ENCODE measurements at places on chromosomes 16 and 17.

DNA sequence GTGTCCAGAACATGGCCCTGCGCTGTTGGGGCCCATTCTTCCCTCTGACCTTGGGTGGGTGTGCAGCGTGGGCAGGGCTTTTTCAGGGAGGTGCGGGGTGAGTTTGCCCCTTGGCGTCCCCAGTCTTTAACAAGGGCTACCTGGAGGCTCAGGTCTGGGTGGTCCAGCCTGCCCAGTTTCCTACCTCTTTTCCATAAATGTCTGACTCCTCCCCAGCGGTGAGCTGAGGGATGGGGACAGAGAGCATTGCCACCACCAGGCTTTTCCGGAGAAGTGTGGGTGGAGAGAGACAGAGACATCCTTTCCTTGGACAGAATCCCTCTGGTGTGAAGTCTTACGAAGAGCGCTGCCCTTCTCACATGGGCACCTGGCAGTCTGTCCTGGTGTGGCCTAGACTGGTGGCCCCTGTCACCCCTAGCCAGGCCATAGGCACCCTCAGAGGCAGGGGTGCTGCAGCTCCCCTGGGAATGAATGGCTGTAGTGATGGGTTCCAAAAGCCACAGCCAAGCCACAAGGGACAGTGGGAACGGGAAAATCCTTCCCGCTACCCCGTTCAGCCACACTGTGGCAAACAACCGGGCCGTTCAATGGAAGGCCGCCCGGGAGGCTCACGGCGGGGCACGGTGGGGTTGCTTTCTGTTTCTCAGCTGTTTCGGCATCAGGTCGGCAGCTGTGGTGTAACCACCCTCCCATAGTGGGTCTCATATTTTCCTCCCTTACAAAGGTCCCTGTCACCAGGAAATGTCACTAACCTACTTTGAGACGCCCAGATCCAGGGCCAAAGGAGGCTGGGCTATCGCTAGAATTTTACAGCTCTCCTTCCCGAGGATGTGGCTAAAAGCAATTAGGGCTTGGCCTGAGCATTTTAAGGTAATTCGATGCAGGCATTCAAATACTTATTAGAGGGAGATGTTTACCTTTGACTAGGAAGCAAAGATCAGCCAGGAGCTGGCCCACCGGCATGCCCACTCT lies 61.9 kb upstream of the GSE1 start:
- no peak for DNase-seq

DNA sequence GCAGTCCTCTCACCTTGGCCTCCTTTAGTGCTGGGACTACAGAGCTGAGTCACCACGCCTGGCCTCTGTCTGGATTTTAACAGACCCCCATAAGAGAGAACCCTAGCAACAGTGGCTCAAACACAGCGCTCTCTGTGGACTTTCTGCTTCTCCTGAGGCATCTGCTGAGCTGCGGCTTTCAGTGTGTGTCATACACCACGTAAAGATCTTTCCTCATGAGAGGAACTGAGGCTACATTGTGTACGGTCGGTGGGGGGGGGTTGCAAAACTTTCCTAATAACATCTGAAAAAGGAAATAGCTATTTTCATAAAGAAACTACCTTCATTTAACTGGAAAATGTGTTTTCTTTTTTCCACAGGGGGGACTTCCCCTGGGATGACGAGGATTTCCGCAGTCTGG lies 32.9 kb downstream of the DEF8 start:
- DNase-seq = no peak

DNA sequence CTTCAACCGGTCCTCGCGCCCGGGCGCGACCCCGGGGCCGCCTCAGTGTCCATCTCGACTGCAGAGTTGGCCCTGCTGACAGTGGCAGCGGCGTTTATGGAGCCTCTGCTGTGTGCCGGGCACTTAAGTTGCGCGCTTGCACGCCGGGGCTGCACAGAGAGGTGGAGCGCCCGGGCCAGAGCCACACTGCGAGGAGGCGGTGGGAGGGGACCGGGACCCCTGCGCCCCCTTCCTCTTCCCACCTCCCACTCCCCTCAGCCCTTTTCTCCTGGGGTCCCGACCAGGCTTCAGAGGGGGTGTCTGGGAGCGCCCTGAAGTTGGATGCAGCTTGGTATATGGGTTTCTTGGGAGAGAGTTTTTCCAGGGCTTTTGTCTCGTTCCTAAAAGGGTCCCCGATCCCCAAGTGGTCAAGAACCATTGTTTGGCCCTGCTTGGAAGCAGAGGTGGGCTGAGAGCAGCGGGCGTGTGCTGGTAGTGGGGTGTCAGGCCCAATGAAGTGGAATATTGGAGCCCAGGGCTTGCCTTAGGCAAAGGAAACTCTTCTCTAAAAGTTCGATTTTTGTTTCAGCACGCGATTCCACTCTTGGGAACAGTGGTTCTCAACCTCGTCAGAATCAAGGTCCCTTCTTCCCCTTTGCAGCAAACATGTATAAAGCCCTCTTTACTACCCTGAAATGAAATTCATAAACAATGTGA lies 605 bp downstream of the MRTFB start:
- no peak for DNase-seq

DNA sequence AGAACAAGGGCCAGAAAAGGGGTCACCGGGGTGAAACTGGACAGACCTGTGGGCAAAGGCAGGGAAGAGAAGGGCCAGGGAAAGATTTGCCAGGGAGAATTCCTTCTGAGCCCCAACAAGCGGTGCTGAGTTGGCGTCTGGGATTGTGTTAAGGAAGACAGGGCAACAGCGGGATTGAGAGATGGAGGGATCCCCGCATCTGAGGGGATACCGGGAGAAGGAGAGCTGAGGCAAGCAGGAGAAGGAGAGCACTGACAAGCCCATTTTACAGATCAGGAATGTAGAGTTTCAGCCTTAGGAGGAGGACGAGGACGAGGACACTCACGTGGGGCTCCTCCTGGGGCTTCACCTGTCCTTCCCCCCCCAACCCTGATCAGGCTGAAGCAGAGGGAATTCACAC lies 998 bp upstream of the ABCC3 start:
- no peak for DNase-seq

DNA sequence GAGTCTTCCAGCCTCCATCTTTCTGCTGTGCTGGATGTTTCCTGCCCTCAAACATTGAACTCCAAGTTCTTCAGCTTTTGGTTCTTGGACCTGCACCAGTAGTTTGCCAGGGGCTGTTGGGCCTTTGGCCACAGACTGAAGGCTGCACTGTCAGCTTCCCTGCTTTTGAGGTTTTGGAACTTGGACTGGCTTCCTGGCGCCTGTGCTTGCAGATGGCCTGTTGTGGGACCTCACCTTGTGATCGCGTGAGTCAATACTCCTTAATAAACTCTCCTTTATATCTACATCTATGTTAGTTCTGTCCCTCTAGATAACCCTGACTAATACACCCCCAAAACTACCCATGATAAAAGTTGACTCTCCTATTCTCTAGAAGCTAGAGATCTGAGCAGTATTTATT lies 7.6 kb upstream of the CD300A start:
- DNase-seq = no peak

Data from SW 1271 (cell line).